ENCODE measurements at places on chromosomes 12 and 14.

GRCh38 chr12:98671459-98671858, 26.4 kb downstream of the APAF1 start:
- no peak for DNase-seq

GRCh38 chr14:28704153-28704552, 62.4 kb upstream of the FOXG1 start:
- no peak for DNase-seq

GRCh38 chr14:63248211-63248610, 44.0 kb downstream of the RHOJ start:
- no peak for DNase-seq

DNA sequence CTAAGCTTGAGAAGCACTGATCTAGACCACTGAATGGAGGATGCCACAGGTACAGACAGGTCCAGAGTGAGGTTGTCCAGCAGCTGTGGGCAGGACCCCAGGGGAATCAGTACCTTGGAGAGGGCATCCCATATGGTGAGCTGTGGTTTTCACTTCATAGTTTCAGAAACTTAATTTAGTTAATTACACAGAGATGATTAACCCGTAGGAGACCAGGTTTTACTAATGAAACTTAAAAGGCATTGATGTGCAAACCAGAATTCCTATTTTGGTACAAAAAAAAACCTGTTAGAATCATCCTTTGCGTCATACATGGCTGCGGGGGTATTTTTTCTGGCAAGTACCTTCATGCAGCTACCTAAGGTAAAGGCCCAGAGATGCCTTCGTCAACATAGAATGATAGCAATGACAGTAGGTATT, 159.3 kb downstream of the DACT1 start:
- DNase-seq, result no peak

Data from AG09309 (cell line).